NCI-H187 (cell line): ENCODE measurements at places on chromosomes 1 and 21.

GRCh38 chr1:241674805-241675384 is 22.8 kb downstream of the WDR64 start:
- no peak for DNase-seq

- DNase-seq, result no peak
Measured at GRCh38 chr1:230169454-230170152, 102.6 kb downstream of the GALNT2 start.

DNA sequence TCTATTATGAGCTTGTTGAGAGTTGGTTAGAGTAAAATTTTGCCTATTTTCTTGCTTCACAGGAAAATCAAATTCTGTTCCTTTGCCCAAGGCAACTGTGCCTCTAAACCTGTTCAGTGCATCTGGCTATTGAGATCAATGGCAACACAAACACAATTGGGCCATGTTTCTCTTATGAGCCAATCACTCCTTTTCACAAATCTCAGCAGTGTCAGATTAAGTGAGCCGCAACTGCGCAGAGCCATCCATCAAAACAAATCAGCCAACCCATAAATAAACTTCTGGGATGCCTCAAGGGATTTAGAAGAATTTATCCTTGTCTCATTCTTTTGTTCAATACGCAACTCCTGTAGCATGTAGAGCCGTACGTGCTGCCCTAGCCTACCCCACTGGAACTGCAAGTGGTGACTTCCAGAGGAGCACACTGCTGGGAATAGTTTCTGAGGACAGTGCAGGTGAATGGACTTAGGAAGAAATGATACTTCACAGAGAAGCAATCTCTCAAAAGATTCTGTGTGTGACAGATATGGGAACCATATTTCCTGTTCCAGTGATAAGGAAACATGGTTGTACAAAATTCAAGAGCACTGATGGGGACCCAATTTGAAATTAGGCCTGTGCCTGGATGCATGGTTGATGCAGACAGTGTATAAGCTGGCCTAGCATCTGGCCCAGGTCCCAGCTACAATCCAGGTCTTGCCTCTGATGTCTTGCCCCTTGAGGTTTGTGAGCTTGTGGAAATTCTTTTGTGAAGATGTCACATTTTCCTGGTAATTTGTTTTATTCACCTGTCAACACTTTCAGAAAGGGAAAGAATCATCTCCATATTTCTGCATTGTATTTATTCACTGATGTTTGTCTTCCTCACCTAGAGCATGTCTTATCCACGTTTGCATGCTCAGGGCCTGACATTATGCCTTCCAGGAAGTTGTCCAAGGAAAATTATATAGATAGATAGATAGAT is 166.2 kb downstream of the URB2 start:
- no peak for DNase-seq

DNA sequence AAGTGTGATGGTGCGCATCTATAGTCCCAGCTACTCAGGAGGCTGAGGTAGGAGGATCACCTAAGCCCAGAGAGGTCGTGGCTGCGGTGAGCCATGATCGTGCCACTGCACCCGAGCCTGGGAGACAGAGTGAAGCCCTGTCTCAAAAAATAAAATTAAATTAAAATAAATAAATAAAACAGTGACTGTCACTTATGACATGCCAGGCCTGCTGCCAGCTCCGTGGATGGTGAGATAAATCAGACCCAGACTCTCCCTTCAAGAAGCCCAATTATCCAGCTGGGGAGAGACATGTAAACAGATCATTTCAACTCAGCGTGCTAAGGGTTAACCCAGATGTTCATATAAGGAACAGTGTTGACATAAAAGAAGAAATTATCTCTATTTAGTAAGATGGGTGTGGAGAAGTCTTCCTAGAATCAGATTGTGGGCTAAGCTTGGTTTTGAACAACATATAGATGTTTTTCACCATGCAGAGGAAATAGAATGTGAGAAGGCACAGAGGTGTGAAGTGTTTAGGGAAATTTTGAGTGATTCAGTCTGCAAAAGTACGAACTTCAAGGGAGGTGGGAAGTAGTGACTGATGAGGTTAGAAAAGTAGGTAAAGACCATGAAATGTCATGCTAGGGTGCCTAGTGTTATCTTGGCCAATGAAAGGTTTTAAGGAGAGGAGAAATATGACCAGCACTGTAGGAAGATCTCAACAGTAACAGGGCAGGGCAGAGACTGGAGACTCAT is 18.3 kb downstream of the YARS1 start:
- DNase-seq, result no peak

DNA sequence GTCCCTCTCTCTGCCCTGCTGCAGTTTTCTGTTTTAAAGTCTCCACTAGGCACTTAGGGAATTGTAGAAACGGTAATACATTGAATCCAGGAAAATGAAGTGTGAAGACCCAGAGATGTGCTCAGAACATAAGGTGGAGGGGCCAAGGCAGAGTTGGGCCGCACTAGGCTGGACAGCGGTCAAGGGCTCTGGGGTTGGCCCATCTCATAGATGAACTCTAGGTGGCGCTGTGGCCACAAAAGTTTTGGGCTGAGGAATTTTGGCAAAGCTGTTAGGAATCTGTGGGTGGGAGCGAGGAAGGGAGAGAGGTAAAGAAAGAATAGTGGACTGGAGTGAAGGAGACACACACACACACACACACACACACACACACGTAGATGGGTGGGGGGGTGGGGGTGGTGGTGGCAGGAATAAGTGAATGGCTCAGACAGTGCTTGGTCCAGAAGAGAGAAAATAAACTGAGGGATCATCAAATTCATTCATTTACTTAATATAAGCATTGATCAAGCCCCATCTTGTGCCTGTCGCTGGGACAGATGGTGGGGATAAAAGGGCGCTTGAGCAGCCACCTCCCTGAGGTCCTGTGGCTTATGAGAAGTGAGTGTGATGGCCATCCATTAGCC is 258.5 kb downstream of the TRABD2B start:
- DNase-seq, result no peak

DNA sequence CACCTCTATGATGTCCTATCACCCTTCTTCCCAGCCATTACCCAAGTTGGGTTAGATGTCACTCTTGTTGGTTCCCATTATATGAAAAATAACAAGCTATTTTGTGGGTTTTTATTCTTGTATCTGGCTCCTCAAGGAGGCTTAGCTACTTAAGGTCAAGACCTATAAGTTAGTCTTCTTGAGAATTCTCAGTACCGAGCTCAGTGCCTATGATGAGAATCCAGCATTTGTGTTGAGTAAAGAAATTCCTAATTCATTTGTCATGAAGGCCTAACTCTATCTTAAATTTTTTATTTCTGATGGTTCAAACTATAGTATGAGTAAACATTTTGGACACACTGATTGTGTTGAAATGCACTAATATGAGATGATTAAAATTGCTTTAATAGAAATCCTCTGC is 15.9 kb downstream of the NUF2 start:
- DNase-seq, result no peak

DNA sequence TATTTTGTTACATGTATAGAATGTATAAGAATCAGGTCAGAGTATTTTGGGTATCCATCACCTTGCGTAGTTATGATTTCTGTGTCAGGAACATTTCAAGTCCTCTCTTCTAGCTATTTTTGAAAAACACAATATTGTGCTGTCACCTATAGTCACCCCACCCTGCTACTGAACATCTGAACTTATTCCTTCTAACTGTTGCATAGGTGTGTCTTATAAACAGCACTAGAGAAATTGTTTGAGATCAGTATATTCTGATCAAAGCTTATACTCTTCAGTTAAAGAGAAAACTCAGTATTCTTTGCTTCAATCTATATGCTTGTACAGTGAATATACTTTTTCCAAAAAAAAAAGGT is 96.0 kb downstream of the ASH1L start:
- no peak for DNase-seq

GRCh38 chr21:32834916-32835235 is 63.3 kb upstream of the PAXBP1 start:
- no peak for DNase-seq

- no peak for DNase-seq
Measured at GRCh38 chr1:59345221-59345620, 48.3 kb downstream of the FGGY start.

DNA sequence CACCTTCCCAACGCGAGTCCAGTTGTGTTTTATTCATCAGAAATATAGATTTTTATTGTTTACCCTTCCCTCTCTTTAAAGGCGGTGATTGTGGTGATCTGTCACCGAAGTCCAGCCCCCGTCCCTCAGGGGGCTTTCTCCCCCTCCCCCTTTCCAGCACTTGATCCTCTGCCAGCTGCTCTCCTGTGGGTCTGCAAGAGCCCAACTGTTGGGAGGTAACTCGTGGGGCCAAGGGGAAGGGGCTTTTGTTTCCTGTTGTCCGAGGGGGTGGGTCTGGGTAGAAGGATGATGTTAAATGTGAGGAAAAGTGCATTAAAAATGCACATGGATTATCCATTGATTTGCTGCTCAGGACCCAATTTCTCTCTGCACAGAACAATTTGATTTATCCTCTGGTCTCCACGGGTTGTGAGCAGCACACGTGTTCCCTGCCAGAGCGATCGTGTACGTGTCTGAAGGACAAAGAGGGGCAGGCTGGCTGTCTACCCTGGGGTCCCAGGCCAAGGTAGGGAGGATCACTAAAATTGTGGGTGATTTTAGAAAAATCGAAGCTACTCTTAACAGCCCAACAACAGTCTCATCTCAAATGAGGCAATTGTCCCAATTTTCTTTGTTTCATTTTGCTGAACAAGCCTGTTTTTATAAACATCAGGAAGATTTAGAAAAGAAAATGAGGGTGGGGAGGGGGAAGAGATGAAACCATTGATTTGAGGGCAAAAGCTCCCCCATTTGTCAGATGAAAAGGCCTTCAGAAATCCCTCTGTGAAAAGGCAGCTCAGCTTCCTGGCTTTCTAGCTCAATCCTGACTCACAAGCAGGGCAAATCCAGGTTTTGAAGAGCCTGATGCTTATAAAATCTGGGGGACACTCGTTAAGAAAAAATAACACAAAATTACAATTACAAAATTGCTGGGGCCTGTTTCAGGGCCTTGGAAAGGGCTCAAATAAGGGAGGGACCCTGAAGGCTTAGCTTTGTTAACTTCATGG is 176.2 kb downstream of the RHOU start:
- no peak for DNase-seq

- DNase-seq, result no peak
Measured at GRCh38 chr1:60571811-60572210, 498.2 kb upstream of the C1orf87 start.

DNA sequence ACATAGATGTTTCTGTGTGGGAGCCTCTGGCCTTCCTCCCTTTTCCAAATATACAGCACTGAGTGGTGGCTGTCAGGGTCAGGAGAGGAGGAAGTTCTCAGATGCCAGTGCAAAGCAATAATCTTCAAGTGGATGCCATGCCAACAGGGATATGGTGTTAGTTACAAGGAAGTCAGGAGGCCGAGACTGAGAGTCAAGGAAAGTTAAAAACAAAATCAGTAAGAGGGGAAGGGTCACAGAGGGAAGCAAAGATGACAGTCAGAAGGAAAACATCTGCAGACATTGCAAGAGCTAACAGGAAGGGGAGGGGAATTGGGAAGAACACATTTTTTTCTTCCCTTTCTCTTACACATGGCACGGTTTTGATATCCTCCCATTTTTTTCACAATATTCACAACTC is 691.4 kb downstream of the ADGRL2 start:
- DNase-seq, result no peak

DNA sequence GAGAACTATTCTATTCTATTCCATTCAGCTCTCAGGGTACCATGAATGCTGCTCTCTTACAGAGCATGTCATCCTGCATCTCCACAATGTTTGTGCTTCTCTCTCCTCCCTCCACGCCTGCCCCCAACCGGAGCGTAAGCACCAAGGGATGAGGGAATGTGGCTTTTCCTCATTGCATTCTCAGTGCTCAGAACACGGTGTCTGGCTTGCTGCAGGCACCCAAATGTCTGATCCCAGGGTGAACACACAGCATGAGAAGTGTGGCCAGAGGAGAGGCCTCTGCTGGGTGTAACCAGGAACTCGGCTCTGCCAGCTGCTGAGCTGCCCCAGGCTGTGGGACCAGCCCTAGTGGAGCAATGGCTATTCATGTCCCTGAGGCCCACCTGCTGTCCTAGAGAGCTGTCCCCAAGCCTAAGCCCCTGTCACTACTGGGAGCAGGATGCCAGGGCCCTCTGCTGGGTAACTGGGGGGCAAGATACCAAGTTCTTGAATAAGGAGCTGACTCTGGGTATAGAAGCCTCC is 38.3 kb downstream of the OLFML2B start:
- no peak for DNase-seq

GRCh38 chr1:77424236-77424635 is 142.4 kb downstream of the AK5 start:
- DNase-seq, result no peak

- no peak for DNase-seq
Measured at GRCh38 chr1:20367626-20368025, 77.0 kb downstream of the VWA5B1 start.

GRCh38 chr1:86775395-86775794 is 71.0 kb downstream of the SH3GLB1 start:
- no peak for DNase-seq

GRCh38 chr1:64019818-64020217 is 183.6 kb upstream of the UBE2U start:
- DNase-seq, result no peak

DNA sequence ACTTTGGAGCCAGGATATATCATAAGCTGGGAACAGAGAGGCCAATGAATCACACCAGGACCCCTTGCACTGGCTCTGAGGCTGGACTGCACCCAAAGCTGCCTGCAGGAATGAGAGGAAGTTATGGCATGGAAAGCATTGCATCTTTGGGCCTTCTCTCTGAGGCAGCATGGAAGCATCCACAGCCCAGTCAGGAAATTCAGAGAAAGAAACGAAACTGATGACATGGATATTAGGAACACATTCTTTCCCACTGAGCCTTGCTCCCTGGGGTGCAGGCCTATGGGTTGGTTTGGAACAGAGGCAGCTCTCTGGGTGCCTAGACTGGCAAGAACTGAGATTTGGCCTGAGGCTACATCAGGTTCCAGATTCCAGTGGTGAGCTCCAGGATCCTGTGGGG is 98.6 kb downstream of the NGF start:
- no peak for DNase-seq

DNA sequence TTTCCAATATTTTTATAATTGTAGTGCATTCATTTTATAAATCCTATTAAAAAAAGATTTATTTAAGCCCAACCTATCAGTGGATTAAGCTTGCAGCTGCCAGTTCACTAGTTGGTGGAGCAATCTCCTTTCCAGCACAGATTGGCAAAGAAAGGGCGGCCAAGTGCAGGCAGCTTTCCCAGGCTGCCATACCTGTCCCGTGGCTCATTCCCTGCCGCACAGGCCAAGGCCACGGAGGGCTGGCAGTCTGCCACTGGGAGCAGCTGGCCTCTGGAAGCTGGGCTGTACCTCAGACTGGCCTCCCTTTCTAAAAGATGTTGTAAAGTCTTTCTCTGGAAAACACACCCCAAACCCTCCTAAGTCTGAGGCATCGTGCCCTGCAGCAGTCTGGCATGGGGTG is 74.2 kb downstream of the SIM2 start:
- DNase-seq, result no peak

- DNase-seq, result no peak
Measured at GRCh38 chr1:221543529-221544120, 198.3 kb downstream of the DUSP10 start.

GRCh38 chr1:5745800-5746610 is 246.2 kb downstream of the NPHP4 start:
- DNase-seq, result no peak

GRCh38 chr1:173581383-173582079 is 21.3 kb downstream of the SLC9C2 start:
- no peak for DNase-seq
